D341Med (cell line): ENCODE measurements at places on chromosomes 5 and 9.
A peak's percentile ranks its signal among the peaks of the same experiment; 100 is the strongest.

DNA sequence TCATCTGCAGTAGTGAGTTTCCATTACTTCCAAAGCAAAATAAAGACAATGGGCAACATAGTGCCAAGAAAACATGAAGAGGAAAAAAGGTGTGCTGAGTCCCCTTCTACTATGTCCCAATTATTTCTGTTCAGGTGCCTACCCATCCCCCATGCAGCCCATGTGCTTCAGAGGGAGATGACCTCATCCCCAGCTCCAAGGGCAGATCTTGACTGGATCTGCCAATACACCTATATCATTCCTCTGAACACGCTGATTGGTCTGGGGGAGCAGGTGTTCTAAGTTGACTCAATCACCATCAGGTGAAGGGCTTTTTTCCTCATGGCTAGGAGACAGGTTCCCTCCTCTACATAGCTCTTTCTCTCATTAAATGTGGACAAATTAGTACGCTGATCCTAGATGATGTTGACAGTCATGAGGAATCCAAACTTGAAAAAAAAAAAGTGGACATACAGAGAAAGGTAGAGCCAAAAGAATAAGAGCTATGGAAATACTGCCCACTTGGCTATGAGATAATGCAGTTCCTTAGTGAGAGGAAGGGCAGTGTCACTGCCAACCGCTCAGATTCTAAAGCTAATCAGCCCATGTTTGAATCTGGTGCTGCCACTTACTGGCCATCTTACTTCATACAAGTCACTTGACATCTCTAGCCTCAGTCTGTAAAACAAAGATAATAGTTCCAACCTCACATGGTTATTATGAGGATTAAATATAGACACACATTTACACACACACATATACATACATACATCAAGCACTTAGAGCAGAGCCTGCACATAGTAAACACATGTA is 23.1 kb downstream of the PRELID2 start:
- peak; percentile 25 for DNase-seq

DNA sequence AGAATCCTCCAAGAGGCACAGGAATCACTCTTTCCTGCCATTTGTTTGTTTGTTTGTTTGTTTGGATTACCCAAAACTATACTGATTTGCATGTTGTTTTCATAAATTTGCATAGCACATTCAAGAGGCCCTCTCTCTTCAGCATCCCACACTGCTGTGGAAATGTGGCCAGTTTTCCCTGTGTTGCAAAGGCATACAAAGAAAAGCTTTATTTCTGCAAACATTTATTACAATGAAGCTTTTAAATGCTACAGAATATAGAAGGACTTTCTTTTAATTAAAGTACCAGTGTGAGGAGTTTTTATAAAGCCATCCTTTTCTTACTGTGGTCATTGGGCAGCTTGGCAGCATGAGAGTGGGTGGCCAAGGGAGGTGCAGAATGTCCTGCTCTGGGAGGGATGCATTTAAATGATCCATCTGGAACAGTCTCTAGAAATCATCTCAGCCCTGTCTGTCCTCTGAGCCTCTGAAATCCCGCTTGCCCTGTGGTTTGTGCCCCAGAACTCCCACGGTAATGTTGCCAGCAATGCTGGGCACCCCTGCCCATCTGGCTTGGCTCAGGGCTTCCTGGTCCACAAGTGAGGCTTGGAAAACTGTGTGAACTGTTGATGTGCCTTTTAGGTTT is 356.8 kb upstream of the KIF2A start:
- no peak for DNase-seq

GRCh38 chr5:95317085-95317484 is 32.2 kb upstream of the MCTP1 start:
- DNase-seq = peak; percentile 41

- no peak for DNase-seq
These were observed 6.8 kb downstream of the MACROH2A1 start for GRCh38 chr5:135392256-135392655.

- DNase-seq = peak; percentile 72
These were observed 732 bp downstream of the MARCHF11 start for GRCh38 chr5:16178745-16179372.

- DNase-seq = no peak
These were observed 23.5 kb downstream of the ITGA1 start for GRCh38 chr5:52811067-52811749.
